ENCODE measurements at places on chromosomes 12 and 14.

DNA sequence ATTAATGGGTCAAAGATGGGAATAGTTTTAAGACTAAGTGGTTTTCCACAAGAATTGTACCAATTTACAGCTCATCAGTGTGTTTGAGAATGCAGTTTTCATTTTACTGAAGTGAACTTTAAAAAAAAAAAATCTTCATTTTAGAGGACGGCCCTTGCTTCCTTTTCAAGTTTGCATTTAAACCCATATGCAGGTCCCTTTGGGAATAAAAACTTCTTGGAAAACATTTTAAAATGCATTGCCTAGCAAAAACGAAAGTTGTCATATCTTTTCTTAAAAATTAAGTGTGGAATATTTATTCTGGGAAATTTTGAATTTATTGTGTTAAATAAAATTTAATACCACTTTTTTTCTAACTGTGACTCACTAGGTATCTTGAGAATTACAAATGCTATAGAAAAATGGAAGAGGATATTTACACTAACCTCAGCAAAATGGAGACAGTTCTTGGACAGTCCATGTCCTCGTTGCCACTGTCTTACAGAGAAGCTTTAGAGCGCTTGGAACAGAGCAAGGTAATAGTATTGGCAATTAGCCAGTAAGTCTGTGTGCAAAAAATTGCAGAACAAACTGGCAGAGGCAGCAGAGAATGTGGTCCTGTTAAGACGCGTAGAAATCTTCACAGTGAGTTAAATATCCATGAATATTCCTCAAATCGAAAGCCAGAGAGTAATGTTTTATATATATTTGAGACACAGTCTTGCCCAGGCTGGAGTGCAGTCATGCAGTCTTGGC, 209.7 kb downstream of the SYNE2 start:
- DNase-seq = no peak

DNA sequence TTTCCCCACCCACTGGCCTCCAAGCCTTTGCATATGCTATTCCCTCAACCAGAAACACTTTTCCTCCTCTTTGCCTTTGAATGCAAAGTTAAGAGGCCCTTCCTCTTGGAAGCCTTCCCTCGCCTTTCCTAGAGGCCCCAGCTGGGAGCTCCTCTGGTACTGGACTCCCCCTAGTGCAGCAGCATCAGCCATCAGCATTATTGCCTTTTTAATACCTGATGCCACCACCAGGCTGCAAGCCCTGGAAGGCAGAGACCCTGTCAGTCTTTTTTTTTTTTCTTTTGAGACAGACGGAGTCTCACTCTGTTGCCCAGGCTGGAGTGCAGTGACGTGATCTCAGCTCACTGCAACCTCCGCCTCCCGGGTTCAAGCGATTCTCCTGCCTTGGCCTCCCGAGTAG, 19.1 kb upstream of the PLA2G1B start:
- no peak for DNase-seq

- DNase-seq = no peak
Measured at GRCh38 chr12:26431211-26431610, 235.8 kb downstream of the SSPN start.

DNA sequence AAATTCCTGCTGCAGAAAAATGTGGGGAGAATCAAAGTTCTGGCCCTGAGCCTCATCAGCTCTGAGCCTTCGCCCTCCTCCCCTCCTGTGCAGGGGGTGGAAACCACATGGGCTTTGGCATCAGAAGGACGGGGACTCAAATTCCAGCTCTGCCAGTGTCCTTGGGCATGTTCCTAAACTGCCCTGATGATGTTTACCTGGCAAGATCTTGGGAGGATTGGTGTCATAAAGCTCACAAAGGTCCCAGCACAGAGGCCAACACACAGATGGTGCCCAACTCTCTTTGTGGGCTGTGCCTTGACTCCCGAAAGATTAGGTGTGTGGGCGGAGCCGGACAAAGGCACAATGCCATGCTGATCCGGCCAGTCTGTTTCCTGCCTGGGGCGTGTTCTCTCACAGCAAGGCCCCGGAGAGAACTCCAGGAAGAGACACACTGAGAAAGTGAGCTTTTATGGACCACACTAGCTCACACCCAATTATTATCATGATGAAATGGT, 20.5 kb upstream of the CLMN start:
- DNase-seq = no peak

DNA sequence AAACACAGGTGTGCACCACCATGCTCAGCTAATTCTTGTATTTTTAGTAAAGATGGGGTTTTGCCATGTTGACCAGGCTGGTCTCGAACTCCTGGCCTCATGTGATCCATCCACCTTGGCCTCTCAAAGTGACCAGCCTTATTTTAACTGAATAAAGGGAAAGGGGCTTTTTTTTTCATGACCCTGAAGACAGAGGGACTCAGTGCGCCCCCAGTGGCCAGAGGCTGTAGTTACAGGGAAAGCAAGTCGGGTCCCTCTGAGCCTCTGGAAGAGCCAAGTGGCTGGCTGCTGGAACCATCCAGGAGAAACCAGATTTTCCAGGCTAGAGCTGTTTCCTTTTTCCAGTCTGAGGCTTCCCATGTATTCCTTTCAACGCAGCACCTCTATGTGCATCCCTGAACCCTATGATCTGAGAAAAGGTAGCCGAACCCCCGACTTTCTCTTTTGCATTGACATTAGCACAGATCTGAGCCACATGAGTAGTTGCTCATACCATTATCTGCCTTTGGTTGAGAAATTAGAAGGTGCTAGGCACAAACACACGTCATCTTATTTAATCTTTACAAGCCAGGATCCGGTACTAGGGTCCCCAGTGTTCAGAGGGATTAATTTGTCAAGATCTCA, 342.7 kb downstream of the CACNA1C start:
- DNase-seq = peak; percentile 85

DNA sequence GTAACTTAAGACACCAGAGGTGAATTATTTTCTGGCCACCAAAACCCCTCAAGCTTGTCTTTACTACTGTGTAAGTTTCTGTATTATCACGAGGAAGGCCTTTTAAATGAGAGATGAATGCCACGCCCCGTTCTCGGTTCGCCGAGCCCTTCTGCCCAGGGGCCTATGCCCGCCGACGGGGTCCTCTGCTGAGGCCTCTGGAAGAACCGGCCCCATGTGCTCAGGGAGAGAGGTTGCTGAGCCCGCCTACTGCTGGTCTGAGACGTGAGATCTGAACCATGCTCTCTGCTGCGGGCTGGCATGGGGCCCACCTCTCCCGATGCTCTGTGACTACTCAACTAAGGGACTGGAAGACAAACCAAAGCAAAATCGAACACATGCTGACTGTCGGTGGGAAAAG, 21.0 kb downstream of the AMN start:
- no peak for DNase-seq

- no peak for DNase-seq
Measured at GRCh38 chr12:57237596-57237931, 8.1 kb downstream of the SHMT2 start.

DNA sequence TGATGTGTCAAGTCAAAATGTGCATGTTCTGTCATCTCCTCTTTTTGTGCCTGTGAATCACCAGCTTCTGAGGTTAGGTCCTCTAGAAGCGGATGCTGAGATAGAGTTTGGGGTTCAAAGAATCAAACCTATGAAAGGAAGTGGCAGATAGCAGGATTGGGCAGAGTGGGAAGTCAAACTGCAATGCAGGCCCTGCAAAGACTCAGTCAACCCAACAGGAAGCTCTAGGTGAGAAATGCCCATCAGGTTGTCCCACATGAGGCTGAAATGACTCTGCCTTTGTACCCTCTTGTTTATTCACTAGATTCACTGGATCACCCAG, 4.5 kb upstream of the MIA2 start:
- no peak for DNase-seq

- no peak for DNase-seq
Measured at GRCh38 chr12:50322206-50322605, 38.9 kb upstream of the LIMA1 start.

- DNase-seq = no peak
Measured at GRCh38 chr12:43381879-43382278, 170.1 kb downstream of the ADAMTS20 start.

DNA sequence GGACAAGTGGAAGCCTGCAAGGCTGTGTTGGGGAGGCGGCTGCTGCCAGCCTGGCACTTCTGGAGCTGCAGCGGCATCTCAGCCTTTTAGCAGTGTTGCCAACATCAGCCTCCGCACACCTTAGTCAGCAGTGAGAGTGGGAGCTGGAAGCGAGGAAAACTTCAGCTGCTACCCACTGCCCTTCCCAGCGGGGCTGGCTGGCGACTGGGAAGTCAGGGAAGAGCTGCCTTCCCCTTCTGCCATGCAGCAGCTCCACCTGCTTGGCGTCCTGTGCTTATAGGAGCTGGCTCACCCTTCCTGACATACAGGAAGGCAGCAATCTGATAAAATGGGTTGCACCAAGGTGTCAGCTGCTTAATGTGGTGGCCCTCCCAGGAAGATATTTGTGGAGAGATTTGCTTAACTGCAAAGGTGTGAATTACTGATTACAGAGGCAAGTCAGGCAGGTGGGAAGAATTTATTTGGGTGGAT, 15.4 kb upstream of the PLEKHG3 start:
- DNase-seq = no peak

DNA sequence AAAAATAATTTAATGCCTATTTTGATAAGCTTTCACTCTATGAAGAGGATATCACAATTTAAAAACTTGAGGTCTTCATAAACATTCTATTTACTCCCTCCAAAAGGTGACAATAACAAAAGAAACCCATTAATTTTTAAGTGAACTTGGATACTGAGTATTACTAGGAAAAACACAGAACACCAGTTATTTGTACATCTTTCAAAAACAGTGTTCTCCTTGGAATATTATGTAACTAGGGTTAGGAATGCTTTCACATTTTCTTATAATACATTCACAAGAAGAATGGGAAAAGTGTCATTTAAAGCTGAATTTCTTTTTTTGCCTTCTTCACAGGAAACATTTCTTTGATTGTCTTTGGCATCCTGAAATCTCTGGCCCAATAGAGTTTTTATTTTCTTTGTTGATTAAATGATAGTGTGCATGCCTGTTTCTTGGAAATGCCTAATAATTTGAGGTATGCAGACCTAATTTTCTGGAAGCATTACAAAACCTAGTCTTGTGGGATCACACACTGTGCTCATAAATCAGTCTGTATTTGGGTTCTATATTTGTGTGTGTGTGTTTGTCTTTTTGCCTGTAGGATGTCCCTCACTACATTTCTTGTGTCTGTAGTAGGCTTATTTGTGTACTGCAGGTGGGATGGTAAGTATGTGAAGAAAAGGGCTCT, 76.5 kb downstream of the WNK1 start:
- no peak for DNase-seq

DNA sequence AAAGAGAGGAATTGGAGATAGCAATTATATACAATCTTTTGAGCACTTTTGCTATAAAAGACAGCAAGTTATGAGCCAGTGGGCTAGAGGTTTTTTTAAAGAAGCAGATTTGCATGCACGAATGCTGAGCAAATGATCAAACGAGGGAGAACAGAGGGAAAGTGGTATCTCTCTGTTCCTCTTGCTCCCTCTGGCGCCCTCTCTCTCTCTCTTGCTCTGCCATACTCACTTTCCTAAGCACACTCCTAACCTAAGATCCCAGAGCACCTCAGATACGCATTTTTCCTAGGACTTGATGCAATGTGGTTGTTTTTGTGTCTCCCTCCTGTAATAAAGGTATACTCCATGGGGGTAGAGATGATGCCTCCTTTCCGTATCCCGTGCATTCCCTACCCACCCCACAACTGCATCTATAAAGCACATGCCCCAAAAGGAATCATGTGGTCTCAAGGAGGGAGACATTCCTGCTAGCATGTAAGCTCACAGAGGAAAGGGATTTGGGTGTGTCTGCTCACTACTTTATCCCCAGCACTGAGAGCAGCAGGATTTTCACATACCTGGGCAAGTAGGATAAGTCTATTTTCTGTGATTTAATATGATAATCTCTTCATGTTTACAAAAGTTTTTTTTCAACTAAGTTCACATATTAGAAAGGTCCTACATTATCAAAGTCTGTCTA, 270.2 kb downstream of the SSPN start:
- DNase-seq = no peak

GRCh38 chr12:26318661-26319068, 123.3 kb downstream of the SSPN start:
- DNase-seq = no peak

DNA sequence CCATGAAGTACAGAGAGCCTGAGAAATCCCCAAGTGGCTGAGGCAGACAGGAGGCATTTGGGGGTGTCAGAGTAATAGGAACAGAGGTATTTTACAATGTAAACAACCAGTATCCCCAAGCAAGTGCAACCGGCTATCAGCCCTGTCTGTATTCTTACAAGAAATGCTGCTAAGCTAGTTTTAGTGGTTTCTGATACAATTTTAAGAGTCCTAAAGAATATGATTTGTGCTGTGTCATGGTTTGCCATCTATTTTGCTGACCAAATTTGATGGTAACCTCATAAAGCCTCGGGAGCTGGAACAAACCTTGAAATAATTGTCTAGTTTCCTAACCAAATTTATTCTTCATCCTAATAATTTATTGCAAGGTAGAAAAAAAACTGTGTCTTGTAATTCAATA, 46.7 kb upstream of the EGLN3 start:
- DNase-seq = no peak

DNA sequence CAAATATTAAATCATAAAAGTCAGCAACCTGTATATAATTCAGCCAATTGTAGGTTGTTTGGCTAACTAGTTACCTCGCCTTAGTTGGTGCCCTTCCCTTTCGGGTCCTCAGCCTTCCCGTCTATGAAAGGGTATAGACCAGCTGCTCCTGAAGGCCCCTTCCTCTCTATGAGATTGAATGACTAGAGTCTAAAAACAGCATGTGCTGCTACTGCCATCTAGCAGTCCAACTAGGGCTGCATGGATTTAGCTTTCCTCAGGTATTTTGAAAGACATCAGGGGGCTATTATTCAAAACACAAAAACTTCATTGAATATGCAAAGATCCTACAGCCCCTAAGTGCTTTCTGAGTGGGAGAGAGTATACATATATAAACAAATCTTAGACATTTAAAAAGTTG, 37.0 kb upstream of the TMEM263 start:
- DNase-seq = peak; percentile 50

DNA sequence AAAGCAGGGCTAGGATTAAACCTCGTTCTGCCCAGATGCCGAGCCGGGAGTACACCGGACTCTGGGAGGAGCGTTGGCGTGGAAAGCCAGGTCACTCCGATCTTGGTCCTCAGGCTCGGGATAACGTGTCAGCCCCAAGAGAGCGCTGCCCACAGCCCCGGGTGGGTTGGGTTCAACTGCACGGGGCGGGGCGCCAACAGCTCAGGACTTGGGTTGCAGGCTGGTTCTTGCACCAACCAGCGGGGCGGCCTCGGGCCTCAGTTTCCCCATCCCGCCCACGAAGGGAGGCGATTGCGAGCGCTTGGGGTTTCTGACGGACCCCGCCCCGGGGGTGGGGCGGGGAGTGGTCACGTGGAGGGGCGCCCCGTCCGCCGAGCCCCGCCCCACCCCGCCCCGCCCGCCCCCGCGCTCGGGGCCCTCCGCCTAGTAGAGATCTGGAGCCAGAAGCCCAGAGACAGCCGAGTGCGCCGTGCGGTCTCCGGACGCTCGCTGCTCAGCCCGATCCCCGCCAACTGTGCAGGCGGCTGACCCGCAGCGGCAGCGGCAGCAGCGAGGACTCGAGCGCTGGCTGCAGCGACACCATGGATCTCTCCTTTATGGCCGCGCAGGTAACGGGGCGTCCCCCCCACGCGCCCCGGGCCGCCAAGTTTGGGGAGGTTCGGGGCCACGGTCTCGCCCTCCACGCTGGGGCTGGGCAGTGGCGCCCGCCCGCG, at the start of gene C14orf132:
TSS of gene C14orf132 (plus strand) at position 443 of the 713 bp plus-strand sequence. CDS start at position 582, 139 bp downstream.
- peak; percentile 72 for DNase-seq
